MCF 10A (cell line): ENCODE measurements at places on chromosomes 1 and 21. TPM values are rescaled to one million over a fixed set of nuclear protein-coding genes. Genes with fewer than 3 reads are reported as not detected.

Gene HSPB7
- total RNA-seq = not detected in 2 replicates

Gene TNFRSF4
- not detected in 2 replicates for total RNA-seq

Gene UQCRHL
- total RNA-seq = 1.1 and 1.7 TPM in 2 replicates

Gene BARHL2
- not detected in 2 replicates for total RNA-seq

Gene SH3BGR
- total RNA-seq = 11.3 and 15.9 TPM in 2 replicates

Gene NBPF4
- not detected in 2 replicates for total RNA-seq

Gene TSPEAR
- not detected in 2 replicates for total RNA-seq

Gene KRTAP13-2
- total RNA-seq = not detected in 2 replicates

Gene AMPD1
- not detected in 2 replicates for total RNA-seq

Gene EPHB2
- 0.22 and 0.79 TPM in 2 replicates for total RNA-seq

Gene THEM5
- total RNA-seq = not detected in 2 replicates

Gene FRRS1
- total RNA-seq = 7.2 and 7.4 TPM in 2 replicates

GRCh38 chr1:151839082-151839412, 573 bp downstream of the C2CD4D start:
- peak overlapping the region; percentile 85 for H3K4me3 ChIP-seq
- no peak for DNase-seq
- H3K4me1 ChIP-seq = peaks cover 41% of the 10 kb centered on the region
- no peak overlapping the region for H3K27ac ChIP-seq
- H3K27me3 ChIP-seq = no peaks in the 10 kb centered on the region
- H3K36me3 ChIP-seq = no peaks in the 10 kb centered on the region

- no peaks in the 10 kb centered on the region for H3K27me3 ChIP-seq
- no peak overlapping the region for H3K27ac ChIP-seq
- no peak overlapping the region for H3K4me3 ChIP-seq
- peaks cover 5% of the 10 kb centered on the region for H3K4me1 ChIP-seq
Observed at GRCh38 chr1:192159781-192160180, 1.5 kb downstream of the RGS18 start.

- no peak overlapping the region for H3K4me3 ChIP-seq
- no peaks in the 10 kb centered on the region for H3K36me3 ChIP-seq
- no peaks in the 10 kb centered on the region for H3K27me3 ChIP-seq
- no peak for DNase-seq
- H3K27ac ChIP-seq = no peak overlapping the region
Observed at GRCh38 chr21:14916676-14917141, 148.1 kb downstream of the NRIP1 start.

- peaks cover 38% of the 10 kb centered on the region for H3K4me1 ChIP-seq
- no peak overlapping the region for H3K4me3 ChIP-seq
- H3K27ac ChIP-seq = no peak overlapping the region
- DNase-seq = no peak
- no peaks in the 10 kb centered on the region for H3K27me3 ChIP-seq
Observed at GRCh38 chr1:198175423-198176170, 18.8 kb downstream of the NEK7 start.

DNA sequence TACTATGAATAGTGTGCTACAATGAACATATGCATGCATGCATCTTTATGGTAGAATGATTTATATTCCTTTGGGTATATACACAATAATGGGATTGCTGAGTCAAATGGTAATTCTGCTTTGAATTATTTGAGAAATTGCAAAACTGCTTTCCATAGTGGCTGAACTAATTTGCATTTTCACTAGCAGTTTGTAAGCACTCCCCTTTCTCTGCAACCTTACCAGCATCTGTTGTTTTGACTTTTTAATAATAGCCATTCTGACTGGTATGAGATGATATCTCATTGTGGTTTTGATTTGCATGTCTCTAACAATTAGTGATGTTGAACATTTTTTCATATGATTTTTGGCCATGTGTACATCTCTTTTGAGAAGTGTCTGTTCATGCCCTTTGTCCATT, 24.0 kb upstream of the DIRAS3 start:
- DNase-seq = no peak
- peaks cover 5% of the 10 kb centered on the region for H3K36me3 ChIP-seq
- H3K27me3 ChIP-seq = no peaks in the 10 kb centered on the region
- no peak overlapping the region for H3K4me3 ChIP-seq
- H3K4me1 ChIP-seq = no peaks in the 10 kb centered on the region

DNA sequence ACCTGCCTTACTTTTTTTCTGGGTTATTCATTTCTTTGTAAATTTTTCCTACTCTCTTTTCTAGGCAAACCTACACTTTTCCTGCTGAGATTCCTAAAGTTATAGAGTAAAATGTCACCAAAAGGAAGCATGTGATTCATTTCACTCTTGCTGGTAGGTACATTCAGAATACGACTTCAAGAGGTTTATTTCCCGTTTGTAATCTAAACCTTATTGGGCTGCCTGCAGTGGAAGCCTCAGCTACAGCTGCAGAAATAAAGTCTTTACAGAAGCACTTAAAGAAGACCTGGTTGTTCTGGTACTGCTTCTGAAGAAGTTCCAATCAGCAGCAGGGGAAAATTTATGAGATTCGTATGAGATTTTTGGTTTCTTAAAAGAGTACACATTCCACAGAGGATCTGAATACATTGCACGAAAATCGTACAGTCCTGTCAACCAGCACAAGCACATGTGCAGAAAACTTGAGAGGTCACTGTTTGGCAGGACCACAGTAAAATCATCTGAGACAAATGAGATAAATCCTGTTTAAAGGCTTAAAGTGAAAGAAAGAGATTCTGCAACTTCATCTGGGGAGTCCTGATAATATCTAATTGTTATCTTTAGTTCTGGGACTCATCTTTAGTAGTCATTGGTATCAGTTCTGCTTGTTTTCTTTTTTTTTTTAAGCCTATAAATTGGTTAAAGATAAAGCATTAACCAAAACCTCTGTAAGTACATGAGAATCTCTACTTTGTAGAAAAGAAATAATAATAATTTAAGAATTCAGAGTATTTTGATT, 109.9 kb upstream of the ADGRL2 start:
- no peak overlapping the region for H3K27ac ChIP-seq
- no peak overlapping the region for H3K4me3 ChIP-seq
- no peak for DNase-seq
- no peaks in the 10 kb centered on the region for H3K27me3 ChIP-seq
- H3K4me1 ChIP-seq = peaks cover 10% of the 10 kb centered on the region
- no peaks in the 10 kb centered on the region for H3K36me3 ChIP-seq

- H3K27me3 ChIP-seq = no peaks in the 10 kb centered on the region
- no peaks in the 10 kb centered on the region for H3K4me1 ChIP-seq
- H3K36me3 ChIP-seq = no peaks in the 10 kb centered on the region
- no peak for DNase-seq
Observed at GRCh38 chr21:46152927-46153246, 2.5 kb downstream of the FTCD start.

GRCh38 chr1:151993734-151994496, at the start of gene S100A10:
Gene S100A10, minus strand, starts transcription at chr1:151993859. Its CDS starts 7,629 bp downstream, at chr1:151986230.
- peak within 1 kb of the TSS; percentile 96 for H3K27ac ChIP-seq
- peaks cover 54% of the 10 kb centered on the region for H3K4me1 ChIP-seq
- H3K4me3 ChIP-seq = peak within 1 kb of the TSS; percentile 89
- DNase-seq = peak; percentile 86

- H3K4me1 ChIP-seq = no peaks in the 10 kb centered on the region
- no peak overlapping the region for H3K27ac ChIP-seq
- H3K36me3 ChIP-seq = no peaks in the 10 kb centered on the region
- DNase-seq = no peak
- no peak overlapping the region for H3K4me3 ChIP-seq
- peaks cover 23% of the 10 kb centered on the region for H3K27me3 ChIP-seq
Observed at GRCh38 chr1:11882814-11883538, 24.2 kb upstream of the NPPB start.

DNA sequence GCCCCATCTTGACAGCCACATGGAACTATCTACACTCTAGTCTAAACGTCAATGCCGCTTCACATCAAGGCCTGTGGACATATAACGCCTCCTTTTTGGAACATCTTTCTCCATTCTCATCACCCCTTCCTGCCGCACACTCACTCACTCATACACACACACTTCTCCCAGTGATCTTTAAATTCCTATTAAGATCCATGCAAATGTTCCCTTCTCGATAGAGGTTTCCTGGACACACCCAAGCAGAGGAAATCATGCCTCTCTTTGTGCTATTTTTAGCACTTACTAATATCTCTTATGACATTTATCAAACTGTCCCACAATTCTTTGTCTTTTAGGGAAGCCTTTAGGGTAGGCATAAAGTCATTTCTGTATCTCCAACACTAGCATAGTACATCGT, 28.2 kb upstream of the SLAMF9 start:
- H3K4me3 ChIP-seq = no peak overlapping the region
- no peak overlapping the region for H3K27ac ChIP-seq
- no peaks in the 10 kb centered on the region for H3K27me3 ChIP-seq

DNA sequence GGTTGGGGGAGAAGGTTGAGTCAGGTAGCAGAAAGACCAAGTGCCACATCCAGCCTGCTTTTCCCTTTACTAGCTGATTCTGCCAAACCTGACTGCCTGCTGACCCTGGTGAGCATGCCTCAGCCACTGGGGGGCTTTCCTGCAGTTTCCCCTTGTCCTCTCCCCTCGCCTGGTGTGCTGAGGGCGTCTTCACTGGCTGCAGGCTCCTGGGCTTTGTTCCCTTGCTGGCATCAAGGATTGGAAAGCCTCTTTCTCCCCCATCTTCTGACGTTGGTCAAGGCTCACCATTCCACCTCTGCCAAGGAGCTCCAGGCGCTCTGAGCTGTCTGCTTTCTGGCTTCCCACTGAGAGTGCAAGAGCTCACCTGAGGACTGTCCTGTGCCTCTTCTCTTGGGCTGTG, 28.4 kb downstream of the MAN1C1 start:
- no peaks in the 10 kb centered on the region for H3K4me1 ChIP-seq
- DNase-seq = no peak
- H3K36me3 ChIP-seq = peaks cover 13% of the 10 kb centered on the region
- H3K4me3 ChIP-seq = no peak overlapping the region

- DNase-seq = no peak
- H3K36me3 ChIP-seq = peaks cover 28% of the 10 kb centered on the region
- H3K27ac ChIP-seq = no peak overlapping the region
- H3K4me1 ChIP-seq = peaks cover 8% of the 10 kb centered on the region
- no peak overlapping the region for H3K4me3 ChIP-seq
Observed at GRCh38 chr21:36926989-36927718, 39.3 kb downstream of the HLCS start.

- no peaks in the 10 kb centered on the region for H3K36me3 ChIP-seq
- H3K27me3 ChIP-seq = no peaks in the 10 kb centered on the region
- DNase-seq = peak; percentile 96
- no peak overlapping the region for H3K4me3 ChIP-seq
Observed at GRCh38 chr1:228664399-228664914, 70.8 kb upstream of the RHOU start.

DNA sequence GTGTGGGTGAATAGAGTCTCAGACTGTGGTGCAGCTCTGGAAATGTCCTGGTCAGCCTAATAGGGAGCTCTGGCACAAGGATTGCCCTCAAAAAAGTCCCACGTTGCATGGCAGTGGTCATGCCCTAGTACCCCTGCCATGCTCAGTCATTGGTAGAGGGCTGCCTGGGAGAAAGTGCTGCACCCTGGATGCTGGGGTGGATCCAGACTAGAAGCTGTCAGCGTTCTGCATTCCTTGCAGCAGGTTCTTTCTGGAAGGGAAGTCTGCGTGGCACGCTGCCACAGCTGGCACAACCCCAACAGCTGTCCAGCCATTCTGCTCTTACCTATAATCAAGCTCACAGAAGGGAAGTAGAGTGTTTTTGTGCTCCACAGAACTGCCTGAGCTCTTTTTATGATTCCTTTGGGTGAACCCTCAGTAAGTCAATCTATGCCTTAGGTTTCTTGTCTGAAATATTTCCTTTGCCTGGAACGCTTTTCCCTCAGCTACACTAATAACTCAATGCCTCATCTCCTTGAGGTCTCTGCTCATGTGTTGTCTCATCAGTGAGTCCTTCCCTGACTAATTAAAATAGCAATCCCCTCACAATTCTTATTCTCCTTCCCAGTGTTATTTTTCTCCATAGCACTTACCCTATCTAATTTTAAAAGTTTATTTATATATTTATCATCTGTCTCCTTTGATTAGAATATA, 61.5 kb upstream of the JAK1 start:
- no peak overlapping the region for H3K4me3 ChIP-seq
- no peaks in the 10 kb centered on the region for H3K27me3 ChIP-seq
- no peak overlapping the region for H3K27ac ChIP-seq
- H3K36me3 ChIP-seq = peaks cover 10% of the 10 kb centered on the region
- peak; percentile 65 for DNase-seq
- H3K4me1 ChIP-seq = peaks cover 13% of the 10 kb centered on the region

- H3K36me3 ChIP-seq = no peaks in the 10 kb centered on the region
- H3K27ac ChIP-seq = no peak overlapping the region
- H3K4me3 ChIP-seq = no peak overlapping the region
- no peak for DNase-seq
Observed at GRCh38 chr1:65788762-65789161, 3.9 kb upstream of the PDE4B start.

DNA sequence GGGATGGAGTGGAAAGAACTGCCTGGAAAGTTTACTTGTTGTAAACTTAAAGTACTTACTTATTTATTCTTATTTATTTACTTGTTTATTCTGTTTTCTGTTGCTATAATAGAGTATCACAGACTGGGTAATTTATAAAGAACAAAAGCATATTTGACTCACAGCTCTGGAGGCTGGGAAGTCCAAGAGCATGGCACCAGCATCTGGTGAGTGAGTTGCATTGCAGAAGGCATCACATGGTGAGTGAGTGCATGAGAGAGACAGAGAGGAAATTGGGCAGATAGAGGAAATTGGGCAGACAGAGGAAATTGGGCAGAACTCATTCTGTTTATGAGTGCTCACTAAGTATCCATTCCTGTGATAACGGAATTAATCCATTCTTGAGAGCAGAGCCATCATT, 11.6 kb upstream of the RGSL1 start:
- no peaks in the 10 kb centered on the region for H3K27me3 ChIP-seq
- H3K27ac ChIP-seq = no peak overlapping the region
- H3K36me3 ChIP-seq = no peaks in the 10 kb centered on the region
- DNase-seq = no peak
- no peak overlapping the region for H3K4me3 ChIP-seq

DNA sequence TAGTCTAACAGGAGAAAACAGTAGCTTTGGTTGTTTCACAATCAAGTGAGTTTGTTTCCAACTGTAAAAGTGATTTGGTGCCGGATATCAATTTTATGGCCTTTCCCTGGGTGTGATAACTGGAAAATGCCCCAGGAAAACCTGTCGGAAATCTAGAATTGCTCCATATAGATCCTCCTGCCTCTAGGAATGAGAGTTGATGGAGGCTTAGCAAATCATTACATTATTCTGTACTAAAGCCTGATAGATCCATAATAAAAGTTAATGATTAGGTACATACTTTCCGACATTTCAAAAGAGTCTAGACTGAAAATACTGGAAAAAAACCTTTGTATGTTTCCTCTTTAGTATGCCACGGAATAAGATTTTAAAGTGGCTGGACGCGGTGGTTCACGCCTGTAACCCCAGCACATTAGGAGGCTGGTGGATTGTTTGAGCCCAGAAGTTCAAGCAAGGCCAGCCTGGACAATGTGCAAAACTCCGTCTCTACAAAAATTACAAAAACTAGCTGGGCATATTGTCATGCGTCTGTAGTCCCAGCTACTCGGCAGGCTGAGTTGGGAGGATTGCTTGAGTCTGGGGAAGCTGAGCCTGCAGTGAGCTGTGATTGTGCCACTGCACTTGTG, 70.0 kb upstream of the SLC45A1 start:
- H3K27ac ChIP-seq = no peak overlapping the region
- no peaks in the 10 kb centered on the region for H3K27me3 ChIP-seq
- no peak for DNase-seq
- no peaks in the 10 kb centered on the region for H3K4me1 ChIP-seq
- H3K36me3 ChIP-seq = no peaks in the 10 kb centered on the region
- H3K4me3 ChIP-seq = no peak overlapping the region

- peaks cover 39% of the 10 kb centered on the region for H3K36me3 ChIP-seq
- DNase-seq = no peak
- no peak overlapping the region for H3K4me3 ChIP-seq
- no peak overlapping the region for H3K27ac ChIP-seq
- H3K27me3 ChIP-seq = no peaks in the 10 kb centered on the region
Observed at GRCh38 chr1:86357796-86358195, 38.3 kb downstream of the ODF2L start.

- DNase-seq = peak; percentile 50
- H3K27me3 ChIP-seq = peaks cover 39% of the 10 kb centered on the region
- H3K27ac ChIP-seq = no peak overlapping the region
Observed at GRCh38 chr1:68600049-68600661, 103.3 kb upstream of the DEPDC1 start.
